ENCODE measurements at places on chromosomes 2 and 18. TPM values are rescaled to one million over a fixed set of nuclear protein-coding genes. Genes with fewer than 3 reads are reported as not detected.

The FAM98A gene
- 40.4 TPM for total RNA-seq

GRCh38 chr2:173952267-173953046, 12.7 kb downstream of the SP3 start:
- no peak for DNase-seq
- H3K4me3 ChIP-seq = no peak overlapping the region
- H3K27ac ChIP-seq = no peak overlapping the region
- H3K36me3 ChIP-seq = peaks cover 35% of the 10 kb centered on the region

DNA sequence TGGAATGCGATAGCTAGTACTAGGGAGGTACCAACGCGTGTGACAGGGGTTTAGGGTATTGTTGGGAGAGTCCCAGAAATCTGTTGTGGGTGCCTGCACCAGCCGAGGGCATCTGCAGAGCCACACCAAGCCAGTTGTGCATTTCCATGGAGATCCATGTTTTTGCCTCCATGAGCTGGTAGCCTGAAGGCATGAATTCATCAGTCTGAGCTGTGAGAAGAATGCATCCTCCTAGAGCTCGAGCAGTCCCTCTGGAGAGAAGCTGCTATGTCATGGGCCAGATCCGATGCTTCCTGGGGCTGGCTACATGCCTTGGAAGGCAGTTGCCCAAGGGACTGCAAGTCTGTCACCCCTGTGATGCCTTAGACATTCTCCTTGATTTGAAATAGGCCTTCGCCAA, 57.9 kb downstream of the LIPG start:
- no peaks in the 10 kb centered on the region for H3K27me3 ChIP-seq
- no peak for DNase-seq
- H3K27ac ChIP-seq = no peak overlapping the region
- no peak overlapping the region for H3K4me3 ChIP-seq
- no peaks in the 10 kb centered on the region for H3K4me1 ChIP-seq

DNA sequence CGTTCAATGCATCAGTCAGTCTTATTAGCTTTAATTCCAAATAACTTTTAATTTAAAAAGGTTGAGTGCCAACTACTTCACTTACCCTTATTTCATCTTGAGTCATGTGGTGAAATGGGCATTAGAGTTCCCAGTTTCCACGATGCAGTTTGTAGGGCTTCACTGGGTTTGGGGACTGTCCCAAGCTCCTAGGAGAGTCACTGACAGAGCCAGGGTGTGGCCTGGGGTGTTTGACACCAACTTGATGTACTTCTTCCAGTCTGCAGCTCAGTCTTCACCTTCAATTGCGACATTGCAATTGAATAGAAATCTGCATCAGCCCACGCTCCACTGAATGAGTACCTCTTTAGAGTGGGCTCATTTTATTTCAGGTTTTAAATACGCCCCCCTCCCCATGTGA, 165.3 kb downstream of the ARL4C start:
- H3K4me3 ChIP-seq = no peak overlapping the region
- H3K27me3 ChIP-seq = no peaks in the 10 kb centered on the region
- no peak overlapping the region for H3K27ac ChIP-seq
- no peaks in the 10 kb centered on the region for H3K36me3 ChIP-seq
- no peak for DNase-seq

The DNAH6 gene
- 6.3 TPM for total RNA-seq

The GRB14 gene
- total RNA-seq = 4.6 TPM

- H3K36me3 ChIP-seq = no peaks in the 10 kb centered on the region
- no peaks in the 10 kb centered on the region for H3K4me1 ChIP-seq
- H3K4me3 ChIP-seq = no peak overlapping the region
- H3K27me3 ChIP-seq = no peaks in the 10 kb centered on the region
- no peak for DNase-seq
Measured at GRCh38 chr2:45119855-45120254, 110.6 kb upstream of the SIX2 start.

GRCh38 chr2:66127061-66127460, 307.9 kb upstream of the MEIS1 start:
- H3K4me1 ChIP-seq = no peaks in the 10 kb centered on the region
- H3K4me3 ChIP-seq = no peak overlapping the region
- no peaks in the 10 kb centered on the region for H3K36me3 ChIP-seq
- DNase-seq = no peak
- H3K27ac ChIP-seq = no peak overlapping the region
- no peaks in the 10 kb centered on the region for H3K27me3 ChIP-seq

The CDH2 gene
- total RNA-seq = 0.68 TPM

GRCh38 chr2:43075811-43076585, 150.4 kb downstream of the ZFP36L2 start:
- H3K36me3 ChIP-seq = no peaks in the 10 kb centered on the region
- H3K4me3 ChIP-seq = no peak overlapping the region
- peak overlapping the region; percentile 73 for H3K27ac ChIP-seq
- no peaks in the 10 kb centered on the region for H3K27me3 ChIP-seq
- H3K4me1 ChIP-seq = peaks cover 36% of the 10 kb centered on the region

DNA sequence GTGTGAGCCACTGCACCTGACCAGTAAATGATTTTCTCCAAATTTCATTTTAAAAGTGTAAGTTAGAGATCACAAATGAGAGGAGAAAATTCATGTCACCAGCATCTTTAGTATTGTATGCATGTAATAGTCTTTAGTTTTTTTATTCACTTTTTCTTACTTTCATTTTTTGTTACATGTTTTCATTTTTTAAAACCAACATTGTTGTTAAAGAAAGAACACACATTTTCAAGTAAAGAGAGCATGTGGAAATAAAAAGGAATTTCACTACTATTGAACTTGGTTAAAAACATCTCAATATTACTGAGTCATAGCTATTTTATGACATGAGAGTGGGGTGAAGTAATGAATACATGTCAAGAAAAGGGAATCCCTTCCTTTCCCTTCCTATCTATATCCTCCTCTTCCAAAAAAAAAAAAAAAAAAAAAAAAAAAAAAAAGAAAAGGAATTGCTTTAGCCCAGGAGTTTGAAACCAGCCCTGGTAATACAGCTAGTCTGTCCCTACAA, 29.1 kb upstream of the PMAIP1 start:
- H3K36me3 ChIP-seq = no peaks in the 10 kb centered on the region
- no peak overlapping the region for H3K4me3 ChIP-seq
- no peaks in the 10 kb centered on the region for H3K27me3 ChIP-seq
- DNase-seq = no peak

DNA sequence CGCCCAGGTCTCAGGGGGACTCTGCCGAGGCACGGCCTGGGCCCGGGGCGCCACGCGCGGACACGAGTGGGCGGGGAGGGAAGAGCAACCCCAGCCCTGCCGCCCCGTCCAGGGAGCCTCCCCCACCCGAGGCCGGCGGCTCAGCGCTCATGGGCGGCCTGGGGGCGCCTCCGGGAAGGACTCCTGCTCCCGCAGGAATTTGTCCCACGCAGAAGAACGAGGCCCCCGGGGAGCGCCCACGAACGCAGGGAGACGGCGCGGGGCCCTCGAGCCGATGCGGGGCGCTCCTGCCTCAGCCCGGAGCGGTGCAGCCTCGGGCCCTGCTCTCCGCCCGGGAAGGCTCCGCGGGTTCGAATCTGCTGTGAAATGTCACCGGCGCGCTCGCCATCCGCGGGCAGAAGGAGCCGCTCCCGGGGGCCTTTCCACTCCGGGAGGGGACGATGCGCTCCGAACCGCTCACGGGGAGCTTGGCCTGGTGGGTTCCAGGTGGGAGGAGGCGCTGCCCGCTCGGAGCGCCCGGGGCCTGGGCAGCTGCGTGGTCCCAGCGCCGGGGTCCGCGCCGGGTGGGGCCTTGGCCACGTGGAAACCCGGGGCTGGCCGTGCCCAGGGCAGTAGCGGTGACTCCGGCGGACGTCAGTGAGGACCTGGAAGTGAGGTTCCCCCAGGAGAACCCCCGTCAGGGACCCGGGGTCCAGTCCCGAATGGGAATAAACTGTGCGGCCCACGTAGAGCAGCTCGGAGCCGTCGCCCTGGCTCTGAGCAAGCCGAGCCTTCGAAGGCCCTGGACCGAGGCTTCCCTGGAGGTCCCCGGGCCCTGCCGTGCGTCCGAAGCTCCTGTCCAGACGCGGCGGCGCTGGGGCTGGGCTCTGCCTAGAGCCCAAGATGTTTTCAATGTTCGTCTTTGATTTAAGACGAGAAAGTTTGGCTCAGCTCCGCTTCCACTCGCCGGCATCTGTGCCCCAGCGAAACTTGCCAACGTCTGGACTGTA, 41.4 kb upstream of the CTDP1 start:
- no peaks in the 10 kb centered on the region for H3K36me3 ChIP-seq
- H3K4me3 ChIP-seq = no peak overlapping the region
- H3K27me3 ChIP-seq = peaks cover 26% of the 10 kb centered on the region
- H3K27ac ChIP-seq = no peak overlapping the region
- DNase-seq = no peak
